ENCODE measurements at places on chromosomes 7 and 10.

DNA sequence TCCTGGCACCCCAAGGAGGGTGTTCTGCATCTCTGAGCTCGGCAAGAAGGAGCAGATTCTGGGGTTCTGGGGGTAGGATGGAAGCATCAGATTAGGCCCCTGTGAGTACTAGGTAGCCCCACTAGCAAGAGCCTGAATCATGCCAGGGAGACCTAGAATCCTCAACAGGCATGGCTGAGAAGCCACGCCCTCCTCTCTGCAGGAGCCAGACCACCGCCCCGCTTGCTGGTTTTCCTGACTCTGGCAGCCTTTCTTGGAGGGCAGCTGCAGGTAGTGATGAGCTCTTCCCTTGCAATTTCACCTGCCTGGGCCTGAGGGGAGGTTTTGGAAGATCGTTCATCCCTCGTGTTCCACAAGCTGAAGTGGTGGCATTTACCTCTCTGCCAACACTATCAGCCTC is 68.9 kb upstream of the PRLHR start:
- no peak for DNase-seq

- DNase-seq: no peak
Observed at GRCh38 chr7:45580053-45580872, 6.1 kb downstream of the ADCY1 start.

DNA sequence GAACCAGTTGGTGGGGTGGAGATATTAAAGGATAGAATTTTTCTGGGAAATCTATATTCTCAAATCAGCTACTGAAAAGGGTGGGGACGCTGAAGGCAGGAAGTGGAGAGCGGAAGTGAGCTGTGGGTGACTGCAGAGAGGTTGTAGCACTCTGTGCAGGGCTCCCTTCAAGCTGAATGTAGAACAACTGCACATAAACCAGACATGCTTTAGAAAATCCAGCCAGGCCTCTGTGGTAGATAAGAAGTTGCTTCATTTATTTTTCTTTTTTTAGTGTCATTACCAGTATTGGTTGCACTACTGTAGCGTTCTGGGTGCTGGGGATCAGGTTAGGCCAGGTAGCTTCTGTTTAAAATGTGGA is 127.8 kb downstream of the CELF2 start:
- DNase-seq: no peak

DNA sequence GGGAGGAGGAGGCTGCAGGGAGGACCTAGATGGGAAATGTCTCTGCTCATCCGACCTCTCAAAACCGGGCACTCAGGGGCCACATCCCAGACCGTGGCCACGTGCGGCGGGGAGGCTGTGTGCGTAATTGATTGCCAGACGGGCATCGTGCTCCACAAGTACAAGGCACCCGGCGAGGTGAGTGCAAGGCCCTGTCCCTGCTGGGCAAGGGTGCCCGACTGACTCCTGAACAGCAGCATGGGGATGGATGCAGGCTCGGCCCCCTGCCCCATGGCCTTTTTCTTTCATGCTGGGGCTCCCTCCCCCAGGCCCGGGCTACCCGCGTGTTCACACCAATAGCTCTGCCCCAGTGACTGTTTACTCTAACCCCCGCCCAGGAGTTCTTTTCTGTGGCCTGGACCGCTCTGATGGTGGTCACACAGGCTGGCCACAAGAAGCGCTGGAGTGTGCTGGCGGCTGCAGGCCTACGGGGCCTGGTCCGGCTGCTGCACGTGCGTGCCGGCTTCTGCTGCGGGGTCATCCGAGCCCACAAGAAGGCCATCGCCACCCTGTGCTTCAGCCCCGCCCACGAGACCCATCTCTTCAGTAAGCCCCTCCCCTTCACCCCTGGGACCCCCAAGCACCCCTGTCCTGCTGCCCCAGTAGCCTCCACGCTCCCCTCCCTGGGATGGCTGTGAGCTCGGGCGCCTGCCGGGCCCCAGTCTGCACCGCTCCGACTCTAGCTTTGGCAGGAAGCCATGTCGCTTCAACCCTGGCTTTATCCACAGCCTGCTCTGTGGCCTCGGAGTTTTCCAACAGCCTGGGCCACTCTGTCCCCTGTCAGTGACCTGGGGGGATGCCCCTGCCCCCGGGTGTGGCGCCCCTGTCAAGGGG is 3.9 kb downstream of the LRWD1 start:
- no peak for DNase-seq

GRCh38 chr10:47248386-47249090 is 51.5 kb upstream of the GDF10 start:
- no peak for DNase-seq
